ENCODE measurements at places on chromosomes 1 and 21. TPM values are rescaled to one million over a fixed set of nuclear protein-coding genes. Genes with fewer than 3 reads are reported as not detected.

- no peaks in the 10 kb centered on the region for H3K36me3 ChIP-seq
- H3K4me1 ChIP-seq, result no peaks in the 10 kb centered on the region
- no peak overlapping the region for H3K27ac ChIP-seq
- no peak overlapping the region for H3K4me3 ChIP-seq
- DNase-seq, result no peak
These were observed 161.3 kb downstream of the TSEN15 start for GRCh38 chr1:184212649-184213314.

Gene DLGAP3
- total RNA-seq, result not detected

DNA sequence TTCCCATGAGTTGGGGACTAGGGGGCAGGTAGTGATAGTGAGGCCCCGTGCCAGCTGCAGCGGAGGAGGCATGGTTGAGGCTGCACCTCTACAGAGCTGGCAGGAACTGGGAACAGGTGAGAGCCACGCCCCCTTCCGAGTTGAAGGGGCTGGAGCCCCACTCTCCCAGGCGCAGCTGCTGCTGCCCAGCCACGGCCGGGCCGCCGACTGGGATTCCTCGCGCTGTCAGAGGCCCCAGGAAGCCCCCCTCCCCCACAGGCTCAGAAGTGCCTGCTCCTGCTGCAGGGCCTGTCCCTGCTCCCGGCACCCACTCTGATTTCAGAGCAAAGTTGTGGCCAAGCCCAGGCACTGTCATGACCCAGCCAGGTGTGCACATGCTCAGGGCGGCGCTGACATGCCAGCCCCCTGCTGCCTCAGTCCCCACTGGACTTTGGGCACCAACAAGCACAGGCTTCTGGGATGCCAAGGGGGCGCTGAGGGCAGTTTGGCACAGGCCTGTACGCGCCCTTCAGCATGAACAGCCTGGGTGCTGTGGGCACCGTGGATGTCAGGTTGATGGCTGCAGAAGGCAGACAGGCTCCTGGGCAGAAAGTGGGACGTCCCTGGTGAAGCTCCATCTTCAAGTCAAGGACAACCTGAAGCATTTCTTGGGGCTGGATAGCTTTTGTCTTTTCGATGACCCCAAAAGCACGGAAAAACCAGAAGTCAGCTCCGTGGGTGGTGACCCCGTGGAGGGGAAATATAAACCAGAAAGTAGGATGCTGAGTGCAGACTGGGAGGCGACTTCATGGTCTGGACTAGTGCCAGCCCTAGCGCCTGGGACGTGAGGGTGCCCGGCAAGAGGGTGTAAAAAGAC lies 121.5 kb downstream of the SIM2 start:
- DNase-seq, result no peak
- no peaks in the 10 kb centered on the region for H3K36me3 ChIP-seq
- no peak overlapping the region for H3K4me3 ChIP-seq
- no peaks in the 10 kb centered on the region for H3K27me3 ChIP-seq

Gene GPR25
- total RNA-seq, result not detected

GRCh38 chr1:44485229-44485933 lies 80.3 kb downstream of the RNF220 start:
- no peak overlapping the region for H3K4me3 ChIP-seq
- H3K36me3 ChIP-seq, result no peaks in the 10 kb centered on the region
- DNase-seq, result no peak
